ENCODE measurements at places on chromosomes 4 and X.

DNA sequence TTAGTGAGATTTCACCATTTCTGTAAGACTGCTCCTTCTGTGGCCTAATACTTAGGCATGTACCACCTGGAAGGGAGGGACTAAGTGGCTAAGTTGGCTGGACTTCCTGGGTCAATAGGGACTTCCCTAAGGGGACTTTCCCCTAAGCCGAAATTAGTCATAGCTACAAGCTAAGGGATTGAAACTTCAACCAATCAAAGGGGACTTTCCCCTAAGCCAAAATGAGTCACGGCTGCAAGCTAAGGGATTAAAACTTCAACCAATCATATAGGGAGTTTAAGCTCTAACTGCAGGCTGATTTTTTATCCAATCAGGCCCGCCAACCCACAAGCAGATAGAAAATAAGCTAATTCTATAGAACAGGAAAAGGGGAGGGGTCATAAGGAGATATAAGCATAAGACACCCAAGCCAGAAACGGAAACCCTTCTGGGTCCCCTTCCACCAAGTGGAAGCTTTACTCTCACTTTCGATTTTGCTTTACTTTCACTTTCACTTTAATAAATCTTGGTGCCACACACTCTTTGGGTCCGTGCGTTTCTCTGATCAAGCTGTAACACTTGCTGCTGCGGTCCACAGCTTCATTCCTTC lies 382.8 kb downstream of the KLHL4 start:
- DNase-seq = no peak

DNA sequence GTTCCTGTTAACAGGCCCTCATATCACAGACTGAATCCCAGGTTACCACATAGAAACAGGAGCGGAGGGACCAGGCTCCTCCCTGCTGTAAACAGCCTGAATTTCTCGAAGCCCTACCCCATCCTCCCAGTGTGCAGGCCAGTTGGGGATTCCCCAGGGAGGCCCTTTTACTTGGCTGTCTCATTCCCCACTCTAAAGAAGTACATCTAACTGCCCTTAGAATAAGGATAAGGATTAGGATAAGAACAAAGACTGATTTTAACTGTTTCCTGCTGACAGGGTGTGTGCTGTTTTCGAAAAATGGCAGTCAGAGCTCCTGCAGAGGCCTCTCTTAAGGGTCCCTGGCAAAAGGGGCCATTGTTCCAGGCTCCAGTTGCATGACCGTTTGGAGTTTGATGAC lies 133.7 kb downstream of the PAPSS1 start:
- DNase-seq = no peak

DNA sequence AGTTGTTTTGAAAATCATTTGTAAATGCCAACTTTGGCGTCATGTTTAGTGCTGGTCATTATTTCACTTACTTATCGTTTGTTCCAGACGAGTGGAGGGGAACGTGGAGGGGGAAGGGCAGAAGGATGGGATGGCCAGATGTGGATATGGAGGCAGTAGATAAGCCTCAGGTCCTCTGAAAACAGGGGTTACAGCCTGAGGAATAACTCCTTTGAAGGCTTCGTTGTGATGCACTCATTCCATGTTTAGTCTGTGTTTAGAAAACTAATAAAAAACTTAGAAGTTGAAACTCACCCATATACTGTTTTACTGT lies 1.1 kb downstream of the MOB1B start:
- DNase-seq = no peak

DNA sequence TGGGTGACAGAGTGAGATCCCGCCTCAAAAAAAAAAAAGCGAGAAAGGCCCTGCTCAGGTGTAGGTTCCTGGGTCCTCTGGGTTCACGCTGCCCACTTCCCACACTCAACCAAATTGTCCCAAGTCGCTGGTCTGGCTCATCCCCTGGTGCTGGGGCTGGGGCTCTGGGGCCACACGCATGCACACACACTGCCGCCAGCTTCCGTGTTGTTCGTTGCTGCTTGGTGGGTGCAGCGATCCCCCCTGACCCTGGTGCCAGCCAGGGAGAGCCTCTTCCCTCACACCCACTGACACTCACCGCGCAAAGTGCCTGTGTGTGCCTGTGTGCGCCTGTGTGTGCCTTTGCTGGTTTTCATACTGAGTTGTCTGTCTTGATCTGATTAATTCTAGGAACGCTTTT lies 124.1 kb upstream of the NKX1-1 start:
- no peak for DNase-seq

GRCh38 chrX:64338296-64338695 lies 57.0 kb downstream of the MTMR8 start:
- no peak for DNase-seq

DNA sequence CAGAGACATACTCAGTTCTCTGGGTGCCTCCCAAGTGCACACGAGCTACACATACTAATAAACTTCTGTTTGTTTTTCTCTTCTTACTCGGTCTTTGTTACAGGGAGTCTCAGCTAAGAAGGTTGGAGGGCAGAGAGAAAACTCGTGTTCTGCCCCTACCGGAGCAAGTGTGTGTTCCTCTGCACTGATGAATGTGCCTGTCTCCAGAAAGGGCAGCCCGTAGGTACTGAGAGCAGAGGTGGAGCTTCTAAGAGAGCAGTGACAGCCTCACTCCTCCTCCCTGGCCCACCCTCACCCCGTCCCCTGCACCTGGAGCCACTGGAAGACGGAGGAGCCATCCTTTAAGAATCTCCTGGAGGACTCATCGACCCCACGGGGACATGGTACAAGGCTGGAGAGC lies 67.6 kb downstream of the MTNR1A start:
- DNase-seq = no peak

- DNase-seq = no peak
Measured at GRCh38 chr4:17701882-17702281, 79.5 kb downstream of the FAM184B start.

GRCh38 chr4:181757098-181757497 lies 486.1 kb upstream of the TENM3 start:
- DNase-seq = no peak

DNA sequence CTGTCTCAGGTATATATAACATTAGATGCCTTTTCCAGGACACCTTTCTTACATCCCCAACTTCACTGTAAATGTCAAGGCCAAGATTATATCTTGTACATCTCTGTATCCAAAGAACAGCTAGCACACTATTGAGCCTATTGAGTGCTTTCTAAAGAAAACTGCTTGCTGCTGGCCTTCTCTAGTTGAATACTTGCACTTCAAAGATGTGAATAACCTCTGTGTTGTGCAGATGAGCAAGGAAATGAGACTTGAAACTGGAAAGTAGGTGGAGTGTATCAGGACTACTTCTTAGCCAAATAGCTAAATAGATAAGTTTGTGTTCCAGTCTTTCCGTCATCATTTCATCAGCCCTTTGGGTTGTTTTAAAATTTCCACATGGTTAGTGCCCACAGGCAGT lies 704.4 kb upstream of the AMOT start:
- DNase-seq = no peak

DNA sequence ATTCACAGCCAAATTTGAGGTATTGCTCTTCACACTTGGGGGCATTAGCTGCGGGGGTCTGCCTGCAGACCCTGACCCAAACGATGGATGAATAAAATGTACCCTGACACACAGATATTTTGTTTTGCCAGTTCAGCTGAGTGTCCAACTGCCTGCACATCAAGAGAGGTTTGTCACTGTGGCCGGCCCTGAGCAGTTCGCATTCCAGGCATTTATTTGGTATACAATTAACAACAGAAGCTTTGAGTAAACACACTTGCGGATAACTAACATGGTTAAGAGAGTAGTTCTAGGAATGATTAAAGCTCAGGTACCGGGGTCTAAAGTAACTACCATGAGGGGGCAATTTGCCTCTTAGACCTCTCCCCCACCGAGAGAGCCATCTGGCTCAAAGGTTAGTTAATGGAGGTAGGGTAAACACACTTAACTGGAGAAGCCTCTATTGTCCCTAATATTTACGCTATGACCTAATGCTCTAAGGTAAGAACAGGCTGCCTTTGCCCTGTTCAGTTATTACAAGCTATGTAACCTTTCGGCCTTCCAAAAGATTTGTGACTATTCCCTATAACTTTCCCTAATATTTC lies 162.0 kb downstream of the SNCA start:
- DNase-seq = peak; percentile 78

DNA sequence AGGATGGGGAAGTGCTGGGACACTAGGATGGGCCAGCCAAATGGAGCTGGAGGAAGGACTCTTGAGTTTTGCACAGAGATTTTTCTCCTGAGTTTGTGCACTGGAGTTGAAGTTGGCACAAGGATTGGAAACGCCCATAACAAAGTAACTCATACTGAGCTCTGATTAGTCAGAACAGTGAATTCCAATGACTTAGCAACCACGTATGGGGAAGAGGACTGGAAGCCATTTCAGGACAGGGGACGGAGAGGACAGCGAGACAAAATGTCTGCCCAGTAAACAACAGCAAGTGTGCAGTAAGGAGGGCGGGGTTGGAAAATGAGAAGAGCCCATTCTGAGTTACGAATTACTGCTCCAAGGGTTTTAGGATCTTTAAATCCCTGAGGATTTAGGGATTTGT lies 5.9 kb downstream of the RIPPLY1 start:
- no peak for DNase-seq

DNA sequence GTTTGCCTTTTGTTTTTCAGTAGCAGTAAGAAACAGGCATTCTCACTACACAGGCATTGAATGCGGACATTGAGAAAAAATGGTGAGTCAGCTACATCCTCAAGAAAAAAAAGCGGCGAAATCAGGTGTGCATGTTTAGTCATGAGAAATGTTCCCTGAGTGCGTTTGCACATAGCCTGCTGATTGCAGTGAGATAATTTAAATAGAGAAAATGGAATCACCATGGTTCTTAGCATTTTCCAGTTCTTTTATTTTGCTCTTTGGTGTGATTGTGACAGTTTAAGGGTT lies 54.1 kb upstream of the CLDN34 start:
- DNase-seq = no peak

DNA sequence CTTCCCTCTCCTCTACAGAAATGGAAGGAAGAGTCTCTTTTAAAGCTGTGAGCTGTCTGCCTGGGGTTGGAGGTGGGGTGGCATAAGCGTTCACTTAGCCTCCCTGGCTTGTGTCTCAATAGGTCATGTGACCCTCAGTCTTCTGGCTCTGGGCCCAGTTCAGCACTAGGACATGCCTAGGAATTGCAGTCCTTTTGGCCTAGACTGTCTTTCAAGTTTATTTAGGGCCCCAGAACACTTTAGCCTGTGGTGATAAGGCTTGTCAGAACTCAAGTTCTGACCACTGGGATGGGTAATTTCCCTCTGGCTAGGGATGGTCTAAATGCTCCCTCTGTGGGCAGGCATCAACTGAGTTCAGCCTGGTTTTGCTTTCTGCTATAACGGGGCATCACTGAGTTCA lies 34.3 kb upstream of the ARMCX4 start:
- DNase-seq = no peak

GRCh38 chrX:141619336-141619735 lies 29.8 kb downstream of the SPANXA2 start:
- DNase-seq = no peak

GRCh38 chrX:1300449-1300848 lies 31.8 kb downstream of the CSF2RA start:
- no peak for DNase-seq

DNA sequence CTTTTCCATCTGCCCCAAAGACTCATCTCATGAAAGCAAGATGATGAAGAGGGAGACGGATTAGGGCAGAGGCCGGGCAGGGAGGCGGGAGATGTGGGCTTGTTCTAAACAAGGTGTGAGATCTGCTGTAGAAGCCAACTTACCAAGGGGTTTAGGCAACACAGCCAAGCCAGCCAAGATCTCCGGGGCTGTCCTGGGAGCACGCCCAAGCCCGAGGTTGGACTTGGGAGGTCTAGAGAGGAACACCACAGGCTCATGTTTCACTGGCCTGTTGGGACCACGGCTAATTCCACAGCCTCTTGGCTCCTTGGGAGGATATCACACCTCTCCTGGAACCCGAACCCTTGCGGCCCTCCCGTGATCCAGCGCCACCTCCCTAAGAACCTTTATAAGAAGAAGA lies 171.4 kb downstream of the CRLF2 start:
- DNase-seq = no peak

DNA sequence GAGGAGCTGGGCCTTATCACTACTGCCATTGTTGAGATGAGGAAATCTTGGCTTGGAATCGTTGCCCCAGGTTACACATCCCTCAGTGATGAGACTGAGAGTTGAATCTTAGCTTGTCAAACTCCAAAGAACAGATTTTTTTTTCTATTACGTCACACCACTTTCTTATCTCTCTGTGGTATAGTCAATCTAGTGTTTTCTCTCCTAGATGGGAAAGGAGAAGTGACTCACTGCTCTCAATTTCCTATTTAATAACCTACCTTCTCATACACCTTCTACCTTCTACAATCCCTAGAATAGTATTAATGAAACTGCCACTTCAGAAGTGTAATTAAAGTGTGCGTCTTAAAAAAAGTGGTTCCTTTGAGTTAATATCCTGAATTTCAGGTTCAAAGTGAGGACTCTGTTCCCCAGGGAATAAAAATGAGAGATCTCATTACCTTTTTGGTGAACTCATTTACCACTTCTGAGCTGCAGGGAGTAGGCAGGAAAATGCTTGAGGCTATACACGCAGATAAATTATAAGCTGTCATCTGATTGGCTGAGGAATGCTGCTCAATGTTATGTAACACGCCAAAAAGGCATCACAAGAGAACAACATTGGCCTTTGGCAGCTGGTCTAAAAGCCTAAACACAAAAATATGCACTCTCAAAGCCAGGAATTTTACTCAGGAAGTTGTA lies 59.3 kb downstream of the MAD2L1 start:
- DNase-seq = no peak

GRCh38 chr4:148790691-148791090 lies 348.5 kb upstream of the NR3C2 start:
- DNase-seq = no peak
